ENCODE measurements at places on chromosomes 7 and 10. TPM values are rescaled to one million over a fixed set of nuclear protein-coding genes. Genes with fewer than 3 reads are reported as not detected.

The DYNC1I1 gene
- total RNA-seq, result 0.32 TPM

The UNCX gene
- not detected for total RNA-seq

- H3K4me3 ChIP-seq, result no peak overlapping the region
- no peaks in the 10 kb centered on the region for H3K27me3 ChIP-seq
- no peaks in the 10 kb centered on the region for H3K36me3 ChIP-seq
- no peak for DNase-seq
These were observed 30.2 kb downstream of the FRA10AC1 start for GRCh38 chr10:93672022-93672678.

DNA sequence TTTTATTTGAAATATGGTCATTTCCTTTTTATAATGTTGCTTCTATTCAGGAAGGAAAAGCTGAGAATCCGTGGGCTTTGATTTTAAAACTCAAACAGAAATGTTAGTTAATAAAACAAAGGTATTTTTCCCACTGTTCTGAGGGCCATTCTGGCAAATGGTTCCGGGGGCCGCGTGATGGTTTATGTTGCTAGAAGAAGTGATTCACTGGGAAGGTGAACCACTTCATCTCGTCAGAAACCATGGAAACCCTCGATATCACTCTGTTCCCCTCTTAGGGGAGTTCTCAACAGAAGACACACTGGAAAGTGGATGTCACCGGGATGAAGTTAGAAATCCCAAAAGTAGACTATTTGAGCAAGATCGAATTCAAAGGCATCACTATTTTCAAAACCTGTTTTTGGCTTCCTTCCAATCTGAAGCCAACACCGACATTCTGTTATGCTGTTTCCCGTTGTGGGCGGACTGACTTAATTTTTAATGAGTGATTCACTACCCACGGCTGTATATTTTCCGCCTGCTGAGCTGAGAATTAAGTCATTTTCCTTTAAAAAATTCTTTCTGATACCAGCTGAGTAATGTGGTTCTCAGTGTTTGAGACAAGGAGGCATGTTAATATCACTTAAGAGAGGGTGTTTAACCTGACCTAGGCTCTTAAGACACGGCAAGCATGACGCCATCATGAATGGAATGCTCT is 84.1 kb downstream of the PTPRE start:
- H3K4me3 ChIP-seq, result no peak overlapping the region
- no peaks in the 10 kb centered on the region for H3K36me3 ChIP-seq
- no peaks in the 10 kb centered on the region for H3K27me3 ChIP-seq
- no peak overlapping the region for H3K27ac ChIP-seq
- H3K4me1 ChIP-seq, result no peaks in the 10 kb centered on the region

DNA sequence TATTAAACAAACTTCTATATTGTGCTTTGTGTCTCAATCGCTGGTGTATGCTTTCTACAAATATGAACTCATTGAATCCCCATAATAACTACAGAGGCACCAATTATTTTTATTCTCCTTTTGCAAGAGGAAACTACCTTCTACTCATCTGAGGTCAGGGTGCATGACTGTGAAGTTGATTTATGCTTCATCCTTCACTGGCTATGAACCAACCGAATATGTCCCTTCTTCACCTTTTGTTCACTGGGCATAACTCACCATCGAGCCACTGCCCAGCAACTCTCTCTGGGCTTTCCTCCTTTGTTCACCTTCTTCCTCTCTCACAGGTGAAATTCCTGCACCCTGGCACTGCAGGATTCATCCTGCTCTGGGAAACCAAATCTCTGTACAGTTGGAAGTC is 61.3 kb upstream of the PFKP start:
- H3K36me3 ChIP-seq, result no peaks in the 10 kb centered on the region
- no peak for DNase-seq
- H3K27ac ChIP-seq, result no peak overlapping the region

DNA sequence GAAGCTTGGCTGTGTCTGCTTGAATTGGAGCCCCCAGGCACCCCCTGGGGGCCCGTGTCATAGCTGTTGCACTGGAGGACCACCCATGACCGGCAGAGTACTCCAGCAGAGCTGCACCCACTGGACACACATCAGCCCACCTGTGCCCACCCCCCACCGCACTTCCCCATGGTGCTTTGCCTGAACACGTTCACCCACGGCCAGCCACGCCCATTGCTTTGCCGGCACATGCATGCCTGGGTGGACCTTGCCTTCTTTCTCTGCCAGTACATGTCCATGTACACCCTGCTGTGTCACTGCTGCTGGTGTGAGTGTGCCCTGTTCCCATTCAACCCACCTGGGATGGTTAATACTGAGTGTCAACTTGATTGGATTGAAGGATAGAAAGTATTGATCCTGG is 88.7 kb downstream of the SAMD9 start:
- no peak overlapping the region for H3K4me3 ChIP-seq
- no peak overlapping the region for H3K27ac ChIP-seq
- H3K36me3 ChIP-seq, result no peaks in the 10 kb centered on the region
- H3K4me1 ChIP-seq, result no peaks in the 10 kb centered on the region
- DNase-seq, result no peak

GRCh38 chr7:70355198-70356020 is 757.1 kb downstream of the AUTS2 start:
- H3K27me3 ChIP-seq, result no peaks in the 10 kb centered on the region
- no peaks in the 10 kb centered on the region for H3K4me1 ChIP-seq
- H3K4me3 ChIP-seq, result no peak overlapping the region
- no peak for DNase-seq

GRCh38 chr10:119030421-119031250 is 1.1 kb downstream of the NANOS1 start:
- no peaks in the 10 kb centered on the region for H3K27me3 ChIP-seq
- peak overlapping the region; percentile 62 for H3K4me3 ChIP-seq
- H3K36me3 ChIP-seq, result peaks cover 7% of the 10 kb centered on the region

DNA sequence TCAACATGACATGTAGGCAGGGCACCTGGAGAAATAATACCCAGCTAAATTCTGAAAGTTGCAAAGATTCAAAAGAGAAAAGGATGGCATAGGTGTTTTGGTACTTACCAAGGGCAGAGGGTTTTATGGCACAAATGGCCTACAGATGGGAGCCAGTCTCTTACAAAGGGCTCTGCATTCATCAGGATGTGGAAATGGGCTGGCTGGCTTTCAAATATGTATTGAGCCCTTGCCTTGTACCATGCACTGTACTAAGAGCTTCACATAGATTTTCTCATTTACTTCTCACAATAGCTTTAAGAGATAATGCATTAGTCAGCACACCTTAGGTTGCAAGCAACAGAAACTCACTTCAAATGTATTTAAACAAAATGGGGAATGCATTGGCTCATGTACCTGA is 327.1 kb downstream of the BICC1 start:
- no peaks in the 10 kb centered on the region for H3K36me3 ChIP-seq
- no peak for DNase-seq
- no peaks in the 10 kb centered on the region for H3K4me1 ChIP-seq
- no peak overlapping the region for H3K4me3 ChIP-seq

DNA sequence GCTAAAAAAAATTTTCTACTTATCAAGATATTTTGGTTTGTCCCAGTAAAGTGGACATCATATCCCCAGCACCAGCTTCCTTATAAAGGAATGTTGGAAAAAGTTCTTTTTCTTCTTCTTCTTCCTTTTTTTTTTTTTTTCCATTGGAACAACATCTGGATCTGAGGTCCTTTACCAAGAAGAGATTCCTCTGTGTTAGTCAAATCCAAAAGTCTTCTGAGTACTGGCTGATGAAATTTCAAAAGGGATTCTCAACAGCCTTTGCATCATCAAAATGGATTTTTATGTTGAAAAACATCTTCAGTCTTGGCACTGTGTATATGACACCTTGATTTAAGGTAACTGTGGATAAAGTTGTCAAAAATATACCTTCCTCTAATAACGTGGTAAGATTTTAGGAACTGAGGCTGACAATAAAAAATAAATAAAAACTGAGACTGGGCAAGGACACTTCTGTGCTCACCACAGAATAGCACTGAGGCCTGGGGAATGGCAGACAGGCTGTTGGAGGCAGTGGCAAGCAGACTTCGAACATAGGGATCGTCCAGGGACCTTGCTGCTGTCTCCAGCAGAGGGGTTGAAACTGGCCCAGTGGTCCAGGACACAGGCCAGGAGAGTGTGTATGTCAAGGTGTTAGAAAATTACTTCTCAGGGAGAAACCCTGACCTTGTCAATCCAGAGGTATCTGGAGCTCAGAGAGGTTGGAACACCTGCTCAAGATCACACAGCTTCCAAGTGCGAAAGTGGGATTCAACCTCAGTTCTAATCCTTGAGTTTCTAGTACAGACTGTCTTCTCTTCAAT is 130.4 kb downstream of the PTPN20 start:
- DNase-seq, result no peak
- H3K27me3 ChIP-seq, result peaks cover 4% of the 10 kb centered on the region
- no peak overlapping the region for H3K27ac ChIP-seq
- H3K4me3 ChIP-seq, result no peak overlapping the region

The MEIG1 gene
- total RNA-seq, result not detected

The CTNNA3 gene
- 0.13 TPM for total RNA-seq

The PNLIPRP1 gene
- 0.74 TPM for total RNA-seq

DNA sequence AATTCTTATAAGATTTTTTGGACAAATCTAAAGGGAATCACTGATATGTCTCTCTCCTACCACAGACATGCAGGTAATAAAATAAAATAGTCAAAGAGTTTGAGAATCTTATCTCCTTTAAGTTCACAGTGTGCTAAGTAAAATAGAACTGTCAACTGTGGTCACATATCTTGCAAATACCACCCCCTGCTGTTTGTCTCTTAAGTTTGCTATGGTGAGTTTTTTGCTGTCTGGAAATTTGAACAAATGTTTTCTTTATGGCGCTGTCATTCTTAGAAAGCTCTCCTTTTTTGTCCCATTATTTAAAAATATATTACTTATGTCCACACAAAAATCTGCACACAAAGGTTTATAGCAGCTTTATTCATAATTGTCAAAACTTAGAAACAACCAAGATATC is 19.6 kb downstream of the GIMAP5 start:
- H3K4me3 ChIP-seq, result no peak overlapping the region
- no peaks in the 10 kb centered on the region for H3K36me3 ChIP-seq
- no peak for DNase-seq
- no peaks in the 10 kb centered on the region for H3K27me3 ChIP-seq
- peaks cover 28% of the 10 kb centered on the region for H3K4me1 ChIP-seq
- H3K27ac ChIP-seq, result no peak overlapping the region

GRCh38 chr10:129442866-129443265 is 24.2 kb upstream of the MGMT start:
- H3K4me3 ChIP-seq, result no peak overlapping the region
- no peak overlapping the region for H3K27ac ChIP-seq
- no peak for DNase-seq
- H3K36me3 ChIP-seq, result no peaks in the 10 kb centered on the region
- no peaks in the 10 kb centered on the region for H3K4me1 ChIP-seq

- no peaks in the 10 kb centered on the region for H3K36me3 ChIP-seq
- DNase-seq, result no peak
- no peak overlapping the region for H3K4me3 ChIP-seq
These were observed 15.5 kb upstream of the CRTAC1 start for GRCh38 chr10:98045785-98046389.

GRCh38 chr7:89618274-89618673 is 536.0 kb upstream of the STEAP1 start:
- no peaks in the 10 kb centered on the region for H3K36me3 ChIP-seq
- no peaks in the 10 kb centered on the region for H3K27me3 ChIP-seq
- no peaks in the 10 kb centered on the region for H3K4me1 ChIP-seq
- no peak for DNase-seq

The PTPRN2 gene
- total RNA-seq, result not detected

The AS3MT gene
- not detected for total RNA-seq

DNA sequence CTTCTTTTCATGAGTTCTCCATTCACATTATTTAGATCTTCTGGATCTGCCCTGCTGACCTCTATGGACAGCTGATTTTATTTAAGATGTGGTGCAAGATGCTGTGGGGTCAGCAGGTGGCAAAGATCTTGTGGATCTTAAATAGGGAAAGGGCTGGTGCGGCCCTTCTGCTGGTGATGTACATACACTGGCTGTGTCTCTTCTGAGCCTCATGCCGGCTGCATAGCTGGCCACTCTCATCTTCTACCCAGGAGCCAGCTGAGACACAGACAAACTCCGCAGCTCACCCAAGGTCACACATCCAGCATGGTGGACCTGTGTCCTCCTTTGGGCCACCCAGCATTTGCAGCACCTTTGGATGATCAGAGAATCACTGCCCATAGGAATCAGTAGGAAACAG is 9.7 kb downstream of the RBP3 start:
- H3K27me3 ChIP-seq, result no peaks in the 10 kb centered on the region
- DNase-seq, result no peak
- no peak overlapping the region for H3K4me3 ChIP-seq
- H3K36me3 ChIP-seq, result no peaks in the 10 kb centered on the region
- H3K4me1 ChIP-seq, result no peaks in the 10 kb centered on the region

The ELN gene
- total RNA-seq, result 0.19 TPM

DNA sequence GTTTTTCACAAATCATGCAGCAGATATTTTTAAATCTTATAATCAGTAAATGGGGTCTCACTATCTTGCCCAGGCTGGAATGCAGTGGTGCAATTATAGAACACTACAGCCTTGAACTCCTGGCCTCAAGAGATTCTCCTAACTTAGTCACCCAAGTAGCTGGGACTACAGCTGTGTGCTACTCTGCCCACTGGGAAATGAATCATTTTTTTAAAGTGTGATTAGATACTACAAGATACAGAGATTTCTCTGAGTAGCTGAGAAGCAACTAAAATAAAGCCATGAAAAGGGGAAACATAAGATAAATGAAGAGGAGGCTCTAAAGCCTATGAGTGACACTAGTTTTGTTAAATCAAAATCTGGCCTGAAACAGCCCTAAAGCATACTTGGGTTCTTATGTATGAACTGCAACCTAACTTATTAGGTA is 119.7 kb downstream of the JMJD1C start:
- H3K4me3 ChIP-seq, result no peak overlapping the region
- H3K36me3 ChIP-seq, result no peaks in the 10 kb centered on the region
- peaks cover 8% of the 10 kb centered on the region for H3K4me1 ChIP-seq
- no peak overlapping the region for H3K27ac ChIP-seq
- no peak for DNase-seq
- no peaks in the 10 kb centered on the region for H3K27me3 ChIP-seq

GRCh38 chr7:103551016-103551415 is 105.0 kb upstream of the SLC26A5 start:
- no peaks in the 10 kb centered on the region for H3K4me1 ChIP-seq
- H3K36me3 ChIP-seq, result no peaks in the 10 kb centered on the region
- H3K4me3 ChIP-seq, result no peak overlapping the region
- H3K27ac ChIP-seq, result no peak overlapping the region
- H3K27me3 ChIP-seq, result no peaks in the 10 kb centered on the region
- no peak for DNase-seq

The FOXK1 gene
- total RNA-seq, result 31.8 TPM

GRCh38 chr7:124041439-124041838 is 8.6 kb upstream of the TMEM229A start:
- no peak overlapping the region for H3K27ac ChIP-seq
- no peaks in the 10 kb centered on the region for H3K4me1 ChIP-seq
- H3K36me3 ChIP-seq, result no peaks in the 10 kb centered on the region
- no peaks in the 10 kb centered on the region for H3K27me3 ChIP-seq
- H3K4me3 ChIP-seq, result no peak overlapping the region
- DNase-seq, result no peak

GRCh38 chr10:122285506-122286444 is 14.7 kb downstream of the BTBD16 start:
- no peaks in the 10 kb centered on the region for H3K36me3 ChIP-seq
- H3K27me3 ChIP-seq, result 0 out of 2 replicates have a peak, but pooled peaks cover 1% of the 10 kb centered on the region
- no peaks in the 10 kb centered on the region for H3K4me1 ChIP-seq
- H3K4me3 ChIP-seq, result no peak overlapping the region
- DNase-seq, result no peak

The AMPH gene
- not detected for total RNA-seq

The UTF1 gene
- not detected for total RNA-seq

GRCh38 chr7:8208816-8209215 is 53.2 kb downstream of the ICA1 start:
- no peaks in the 10 kb centered on the region for H3K4me1 ChIP-seq
- DNase-seq, result no peak
- H3K27me3 ChIP-seq, result no peaks in the 10 kb centered on the region
- no peak overlapping the region for H3K4me3 ChIP-seq
- no peak overlapping the region for H3K27ac ChIP-seq
- no peaks in the 10 kb centered on the region for H3K36me3 ChIP-seq
